ENCODE measurements at places on chromosomes 11 and 22.

DNA sequence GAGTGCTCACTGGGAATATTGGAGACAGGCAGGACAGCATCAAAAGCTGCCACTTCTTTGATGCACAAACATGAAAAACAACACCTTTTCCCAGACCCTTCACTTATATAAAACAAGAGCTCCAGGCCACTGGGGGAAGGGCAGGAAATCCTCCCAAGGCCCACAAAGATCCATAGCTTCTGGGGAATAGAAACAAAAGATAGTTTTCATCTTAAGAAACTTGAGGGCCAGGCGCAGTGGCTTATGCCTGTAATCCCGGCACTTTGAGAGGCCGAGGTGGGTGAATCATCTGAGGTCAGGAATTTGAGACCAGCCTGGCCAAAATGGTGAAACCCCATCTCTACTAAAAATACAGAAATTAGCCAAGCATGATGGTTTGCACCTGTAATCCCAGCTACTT is 15.3 kb downstream of the RTL6 start:
- no peak for DNase-seq

- no peak for DNase-seq
Measured at GRCh38 chr11:134019500-134019899, 49.4 kb upstream of the JAM3 start.

- no peak for DNase-seq
Measured at GRCh38 chr11:14346303-14346955, 12.6 kb downstream of the RRAS2 start.

DNA sequence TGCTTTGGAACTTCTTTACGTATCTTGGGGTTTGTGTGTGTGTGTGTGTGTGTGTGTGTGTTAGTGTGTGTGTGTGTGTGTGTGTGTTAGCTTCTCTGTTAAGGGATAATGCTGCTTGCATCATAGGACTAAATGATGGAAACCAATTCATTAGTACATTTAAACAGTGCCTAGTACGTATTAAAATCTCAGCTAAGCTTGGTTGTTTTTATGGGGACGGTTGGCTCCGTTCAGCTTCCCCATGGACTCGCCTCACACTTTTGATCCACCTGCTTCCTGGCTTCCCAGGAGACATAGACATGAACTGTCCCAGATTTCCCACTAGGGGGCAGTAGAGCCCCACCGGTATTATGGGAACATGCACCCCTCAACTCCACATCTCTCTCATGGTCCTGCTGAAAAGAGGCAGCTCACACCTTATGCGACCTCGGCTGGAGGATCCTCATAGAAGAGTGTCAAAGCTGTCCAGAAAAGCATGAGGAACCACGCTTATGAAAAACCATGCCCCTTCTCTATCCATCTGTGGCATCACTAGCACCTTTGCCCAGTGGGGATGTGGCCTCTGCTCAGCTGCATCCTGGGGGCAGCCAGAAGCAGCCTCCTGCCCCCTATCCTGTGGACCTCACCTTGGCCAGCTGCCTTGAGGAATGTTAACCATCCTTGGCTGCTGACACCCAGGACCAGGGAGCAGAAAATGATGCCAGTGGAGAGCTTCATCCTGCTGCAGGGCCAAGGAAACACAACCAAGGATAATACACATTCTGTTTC is 9.7 kb upstream of the SAAL1 start:
- peak; percentile 29 for DNase-seq

DNA sequence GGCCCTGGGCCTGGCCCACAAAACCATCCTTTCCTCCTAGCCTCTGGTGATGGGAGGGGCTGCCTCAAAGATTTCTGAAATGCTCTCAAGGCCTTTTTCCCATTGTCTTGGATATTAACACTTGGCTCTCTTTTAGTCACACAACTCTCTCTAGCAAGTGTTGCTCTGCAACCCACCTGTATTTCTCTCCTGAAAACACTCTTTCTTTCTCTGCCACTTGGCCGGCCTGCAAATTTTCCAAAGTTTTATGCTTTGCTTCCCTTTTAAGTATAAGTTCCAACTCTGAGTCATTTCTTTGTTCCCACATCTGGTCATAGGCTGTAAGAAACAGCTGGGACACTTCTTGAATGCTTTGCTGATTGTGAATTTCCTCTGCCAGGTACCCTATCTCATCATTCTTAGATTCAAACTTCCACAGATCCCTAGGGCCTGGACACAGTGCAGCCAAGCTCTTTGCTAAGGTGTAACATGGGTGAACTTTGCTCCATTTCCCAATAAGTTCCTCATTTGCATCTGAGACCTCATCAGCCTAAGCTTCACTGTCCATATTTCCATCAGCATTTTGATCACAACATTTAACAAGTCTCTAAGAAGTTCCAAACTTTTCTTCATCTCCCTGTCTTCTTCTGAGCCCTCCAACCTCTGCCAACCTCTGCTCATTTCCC is 93.8 kb downstream of the TRIM29 start:
- no peak for DNase-seq

DNA sequence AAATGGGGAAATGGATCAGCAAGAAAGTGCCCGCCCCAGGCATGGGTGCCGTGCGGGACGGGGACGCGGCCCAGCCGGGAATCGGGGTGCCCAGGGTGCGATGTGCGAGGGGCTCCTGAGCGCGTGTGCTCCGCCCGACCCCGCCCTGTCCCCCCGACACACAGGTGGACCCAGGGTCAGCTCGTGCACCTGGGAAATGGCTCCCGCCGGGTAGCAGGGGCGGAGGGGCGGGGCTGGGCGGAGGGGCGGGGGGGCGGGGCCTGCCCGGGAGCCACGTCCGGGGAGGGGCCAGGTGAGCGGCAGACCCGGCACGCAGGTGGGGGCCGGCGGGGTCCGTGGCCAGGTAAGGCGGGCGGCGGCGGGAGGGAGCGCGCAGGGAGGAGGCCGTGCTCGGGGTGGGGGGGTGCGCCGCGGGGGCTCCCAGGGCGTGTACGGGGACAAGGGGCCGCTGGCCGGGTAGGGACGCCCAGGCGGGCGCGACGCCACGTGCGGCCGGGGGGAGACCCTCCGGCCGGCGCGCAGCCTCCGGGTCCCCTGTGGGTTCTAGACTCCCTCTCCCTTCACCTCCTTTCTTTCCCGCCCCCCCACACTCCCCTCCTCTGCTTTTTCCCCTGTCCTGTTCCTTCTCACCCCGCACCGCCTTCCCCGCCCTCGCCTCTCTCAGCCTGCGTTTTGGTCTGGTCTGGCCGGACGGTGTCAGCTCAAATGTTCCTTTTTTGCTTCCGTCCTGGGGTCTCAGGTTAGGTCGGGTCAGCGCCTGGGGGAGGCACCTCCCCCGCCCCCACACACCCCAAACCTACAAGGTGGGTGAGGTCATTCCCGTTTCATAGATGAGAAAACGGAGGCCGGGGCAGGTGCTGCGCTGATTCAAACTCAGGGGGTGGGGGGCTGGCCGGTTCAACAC is at the start of gene ARHGAP8:
Gene ARHGAP8 (plus strand): TSS at position 291 of the 904 bp plus-strand sequence. CDS start 33,953 bp downstream, outside the sequence.
- no peak for DNase-seq

DNA sequence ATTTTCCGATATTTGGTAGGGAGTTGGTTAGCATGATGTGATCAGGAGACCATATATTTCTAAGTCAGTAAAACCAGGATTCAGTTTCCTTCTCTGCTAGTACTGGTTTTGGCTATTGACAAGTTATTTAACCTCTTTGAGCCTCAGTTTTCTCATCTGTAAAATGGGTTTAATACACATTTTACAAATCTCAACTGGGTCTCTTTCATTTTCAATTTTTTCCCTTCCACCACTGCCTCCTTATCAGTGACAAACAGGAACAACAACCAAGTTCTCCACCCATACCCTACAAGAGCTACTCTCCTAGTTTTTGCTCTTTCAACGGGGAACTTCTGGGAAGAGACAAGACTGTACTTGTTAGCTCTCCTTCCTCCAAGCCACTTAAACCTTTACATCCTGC is 6.2 kb upstream of the APLP2 start:
- DNase-seq = no peak

DNA sequence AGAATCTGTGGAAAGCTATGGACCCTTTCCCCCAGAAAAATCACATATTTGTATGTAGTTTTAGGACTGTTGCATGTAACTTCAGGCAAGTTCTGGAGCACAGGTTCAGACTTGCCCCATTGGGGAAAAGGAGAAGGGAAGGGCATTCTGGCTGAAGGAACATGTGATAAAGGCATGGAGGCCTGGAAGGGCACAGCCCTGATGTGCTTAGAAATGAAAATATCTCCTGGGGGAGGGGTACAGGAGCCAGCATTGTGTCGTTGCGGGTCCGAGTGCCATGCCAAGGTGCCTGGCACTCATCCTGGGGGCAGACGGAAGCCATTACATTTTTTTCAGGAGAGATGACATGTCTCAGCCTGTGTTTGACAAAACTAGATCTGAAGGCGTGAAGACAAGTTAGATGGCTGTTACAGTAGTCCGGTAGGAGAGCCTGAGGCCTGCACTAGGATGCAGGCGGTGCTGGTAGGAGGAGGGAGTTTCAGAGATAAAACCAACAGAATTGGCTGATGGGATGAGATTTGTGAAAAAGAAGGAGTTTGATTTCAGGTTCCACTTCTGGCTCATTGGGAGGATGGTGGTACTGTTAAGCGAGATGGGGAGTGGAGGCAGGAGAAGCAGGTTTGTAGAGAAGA is 96.9 kb downstream of the TEAD1 start:
- no peak for DNase-seq

DNA sequence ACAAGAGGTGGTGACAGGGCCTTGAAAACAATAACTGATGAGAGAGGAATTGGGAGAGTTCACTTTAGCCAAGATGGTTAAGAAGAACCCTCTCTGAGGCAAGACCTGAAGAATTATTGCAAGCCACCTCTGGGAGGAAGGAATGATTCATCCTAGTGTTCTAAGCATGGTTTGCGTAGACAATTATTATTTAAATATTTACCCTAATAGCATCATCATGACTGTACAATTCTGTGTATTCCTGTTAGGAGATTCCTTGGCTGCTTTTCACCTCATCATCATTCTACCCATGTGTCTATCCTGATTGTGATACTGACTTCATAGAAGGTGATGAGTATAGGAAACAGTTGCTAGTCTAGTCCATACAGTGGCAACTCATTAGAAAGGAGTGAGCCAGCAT is 264.4 kb downstream of the DDX10 start:
- no peak for DNase-seq

- DNase-seq = no peak
Measured at GRCh38 chr11:61833926-61834277, 5.8 kb downstream of the FADS2 start.
